ENCODE measurements at places on chromosomes 4 and X.

DNA sequence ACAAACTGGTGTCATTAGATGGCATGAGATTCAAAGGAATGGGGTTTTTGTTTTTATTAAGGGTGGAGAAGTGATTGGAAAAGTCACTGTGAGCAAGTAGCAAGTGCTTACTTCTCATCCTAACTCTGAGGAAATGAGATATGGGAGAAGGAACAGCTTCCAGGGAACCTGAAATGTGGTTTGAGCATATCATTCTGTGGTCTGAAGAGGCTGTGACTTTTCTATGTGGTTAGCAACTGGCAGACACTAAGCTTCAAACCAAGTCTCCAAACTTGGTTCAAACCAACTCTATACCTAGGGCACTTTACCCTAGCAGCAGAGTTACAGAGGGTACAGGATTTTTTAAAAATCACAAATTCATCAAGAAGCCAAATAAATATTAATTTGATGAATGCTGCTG lies 58.2 kb downstream of the DCLK2 start:
- no peak for DNase-seq

- no peak for DNase-seq
Measured at GRCh38 chr4:79673898-79674297, 265.9 kb upstream of the GK2 start.

DNA sequence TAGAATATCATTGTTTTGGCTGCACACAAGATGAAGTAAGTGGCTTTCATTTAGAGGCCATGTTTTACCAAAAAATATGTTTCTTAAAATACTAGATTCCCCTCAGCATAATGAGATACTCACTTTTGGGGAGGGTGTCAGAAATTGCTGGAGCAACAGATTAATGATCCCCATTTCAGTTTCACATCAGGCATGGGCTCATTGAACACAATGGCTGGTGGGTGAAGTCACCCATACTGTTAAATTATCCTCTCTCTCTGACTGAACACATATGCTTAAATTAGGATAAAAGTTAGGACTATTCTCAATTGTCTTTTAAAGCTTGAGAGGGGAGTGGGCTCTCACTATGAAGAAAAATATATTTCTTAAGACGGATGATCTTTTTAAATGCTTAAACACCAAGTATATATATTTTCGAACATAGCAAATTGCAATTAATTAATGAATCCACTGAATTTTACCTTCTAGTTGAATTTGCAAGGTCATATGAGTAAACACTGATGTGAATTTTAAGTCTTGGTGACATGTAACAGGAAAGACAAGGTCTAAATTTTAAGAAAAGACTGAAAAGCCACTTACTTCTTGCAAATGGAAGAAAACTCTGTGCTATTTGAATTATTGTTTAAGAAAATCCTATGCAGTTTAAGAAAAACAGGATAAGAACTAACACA lies 2.5 kb downstream of the GPM6A start:
- no peak for DNase-seq

DNA sequence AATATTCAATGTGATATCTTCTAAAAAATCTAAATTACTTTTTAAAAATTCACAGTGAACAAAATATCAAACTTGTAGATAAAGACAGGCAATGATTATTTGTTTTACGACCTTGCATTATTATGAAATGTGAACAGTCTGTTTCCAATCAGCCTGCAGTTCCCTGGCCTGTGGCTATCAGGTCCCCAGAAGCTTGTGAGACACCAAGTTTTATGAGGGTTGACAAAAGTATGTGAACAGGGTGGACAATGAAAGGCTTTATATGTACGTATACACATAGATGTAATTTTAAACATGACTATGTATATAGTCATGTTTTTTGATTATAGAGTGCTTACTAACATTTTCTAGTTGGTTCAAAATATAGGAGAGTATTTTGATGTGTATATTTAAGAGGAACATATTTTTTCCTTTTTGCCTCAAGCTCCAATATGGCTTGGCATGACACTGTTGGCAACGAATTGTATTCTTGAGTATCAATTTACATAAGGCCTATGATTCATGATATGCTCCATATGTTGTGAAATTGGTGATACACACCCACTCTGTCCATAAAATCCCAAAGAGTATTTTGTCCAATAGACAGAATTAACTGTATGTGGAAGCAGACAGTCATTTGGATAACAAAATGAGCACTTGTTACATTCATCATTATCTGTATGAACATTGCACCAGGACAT lies 55.7 kb downstream of the BTC start:
- DNase-seq: no peak

DNA sequence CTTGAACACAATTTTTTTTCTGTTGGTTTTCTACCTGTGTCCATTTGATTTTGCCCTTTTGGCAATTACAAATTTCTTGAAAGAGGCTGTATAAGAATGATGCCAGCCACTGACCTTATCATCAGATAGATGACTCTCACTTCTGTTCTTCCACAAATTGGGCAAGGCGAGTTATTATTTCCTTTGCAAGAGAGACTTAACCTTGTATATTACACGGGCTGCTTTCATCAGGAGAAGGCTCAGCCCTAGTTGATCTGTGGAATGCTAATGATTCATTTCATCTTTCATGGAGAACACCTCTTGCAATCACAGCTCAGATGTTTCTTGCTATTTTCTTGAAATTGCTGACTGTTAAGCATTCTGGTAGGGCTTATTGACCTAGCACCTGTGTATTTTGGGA lies 1155.4 kb downstream of the STIM2 start:
- DNase-seq: no peak

DNA sequence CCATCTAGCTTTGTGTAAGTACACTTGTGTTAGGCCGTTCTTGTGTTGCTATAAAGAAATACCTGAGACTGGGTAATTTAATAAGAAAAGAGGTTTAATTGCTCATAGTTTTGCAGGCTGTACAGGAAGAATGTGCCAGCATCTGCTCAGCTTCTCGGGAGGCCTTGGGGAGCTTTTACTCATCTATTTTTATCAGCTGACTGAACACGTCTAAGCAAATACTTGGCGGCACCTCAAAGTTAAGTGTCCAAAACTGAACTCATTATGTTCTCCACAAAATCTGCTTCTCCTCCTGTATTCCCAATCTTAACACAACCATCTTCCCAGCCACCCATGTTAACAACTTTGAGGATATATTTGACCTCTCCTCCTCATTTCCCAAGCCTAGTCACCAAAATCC lies 42.4 kb upstream of the GATB start:
- no peak for DNase-seq

- no peak for DNase-seq
Measured at GRCh38 chr4:107071108-107071507, 35.0 kb upstream of the DKK2 start.

- DNase-seq: no peak
Measured at GRCh38 chrX:3307881-3308280, 38.6 kb downstream of the MXRA5 start.

GRCh38 chr4:53147197-53147596 lies 218.7 kb downstream of the SCFD2 start:
- DNase-seq: no peak

- no peak for DNase-seq
Measured at GRCh38 chrX:71210816-71211215, 12.2 kb upstream of the GJB1 start.

- no peak for DNase-seq
Measured at GRCh38 chr4:51855270-51855669, 12.3 kb downstream of the DCUN1D4 start.

- DNase-seq: no peak
Measured at GRCh38 chr4:92184566-92184965, 119.2 kb upstream of the GRID2 start.

Measured in CD4-positive, alpha-beta T cell treated with Interleukin-17A for 4 hours (primary cell).